Naive B cell (primary cell): ENCODE measurements at places on chromosomes 6 and 20.

DNA sequence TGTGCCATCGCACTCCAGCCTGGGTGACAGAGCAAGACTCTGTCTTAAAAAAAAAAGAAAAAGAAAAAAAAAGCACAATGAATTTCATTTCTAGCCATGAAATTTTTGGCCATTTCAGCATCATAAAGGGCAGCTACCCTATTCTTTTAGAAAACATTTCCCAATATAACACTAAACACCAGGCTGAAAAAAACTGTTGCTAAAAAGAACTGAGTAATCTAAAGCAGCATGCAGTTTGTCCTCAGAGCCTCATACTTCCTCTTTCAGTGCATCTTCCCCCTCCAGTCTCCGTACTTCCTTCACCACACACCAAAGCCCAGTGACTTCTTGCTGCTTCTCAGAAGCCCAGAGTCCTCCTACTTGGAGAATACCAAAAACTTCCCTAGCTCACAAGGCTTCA, 5.6 kb upstream of the IFNGR1 start:
- DNase-seq: peak; percentile 72

DNA sequence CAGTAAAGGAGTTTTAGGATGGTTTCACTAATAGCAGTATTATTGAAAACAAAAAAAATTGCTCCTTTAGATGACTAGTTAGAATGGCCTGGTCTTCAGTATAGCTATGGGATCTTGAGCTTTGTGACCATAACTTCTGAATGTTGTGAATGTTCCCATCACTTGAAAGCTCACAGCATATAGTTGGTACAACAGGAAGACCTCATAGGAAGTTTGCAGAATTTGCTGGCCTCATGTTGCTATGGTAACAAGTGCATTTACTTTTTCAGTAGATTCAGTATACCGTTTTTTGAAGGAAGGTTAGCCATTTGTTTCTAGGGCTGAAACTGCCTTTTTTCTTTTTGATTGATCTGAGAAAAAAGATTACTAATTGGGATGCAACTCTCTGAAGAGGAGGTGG, 8.3 kb downstream of the PHF3 start:
- peak; percentile 19 for DNase-seq

DNA sequence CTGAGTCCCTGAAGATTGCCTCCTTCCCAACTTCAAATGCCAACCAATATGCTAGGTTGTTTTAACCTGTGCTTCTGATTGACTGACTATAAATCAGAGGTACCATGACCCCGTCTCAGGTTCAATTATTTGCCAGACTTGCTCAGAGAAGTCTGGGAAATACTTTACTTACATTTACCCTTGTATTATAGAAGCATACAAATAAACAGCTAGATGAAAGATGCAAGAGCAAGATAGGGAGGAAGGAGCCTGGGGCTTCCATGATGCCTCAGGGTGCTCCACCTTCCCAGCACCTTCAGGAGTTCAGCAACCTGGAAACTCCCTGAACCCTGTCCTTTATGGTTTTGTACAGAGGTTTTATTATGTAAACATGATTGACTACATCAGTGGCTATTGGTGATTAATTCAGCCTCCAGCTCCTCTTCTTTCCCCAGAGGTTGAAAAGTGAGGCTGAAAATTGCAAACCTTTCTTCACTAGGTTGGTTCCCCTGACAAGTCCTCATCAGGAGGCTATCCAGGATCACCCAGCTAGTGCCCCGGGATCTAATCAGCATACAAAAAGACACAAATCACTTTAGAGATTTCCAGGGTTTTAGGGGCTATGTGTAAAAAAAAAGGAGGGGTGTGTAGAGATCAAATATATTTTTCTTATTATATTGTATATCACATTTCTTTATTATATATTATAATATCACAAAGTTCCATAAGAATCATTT, 547.7 kb downstream of the EPM2A start:
- DNase-seq: no peak

GRCh38 chr20:47348539-47349142, 7.9 kb downstream of the ZMYND8 start:
- no peak for DNase-seq

GRCh38 chr20:51799401-51799860, 2.9 kb downstream of the SALL4 start:
- no peak for DNase-seq

DNA sequence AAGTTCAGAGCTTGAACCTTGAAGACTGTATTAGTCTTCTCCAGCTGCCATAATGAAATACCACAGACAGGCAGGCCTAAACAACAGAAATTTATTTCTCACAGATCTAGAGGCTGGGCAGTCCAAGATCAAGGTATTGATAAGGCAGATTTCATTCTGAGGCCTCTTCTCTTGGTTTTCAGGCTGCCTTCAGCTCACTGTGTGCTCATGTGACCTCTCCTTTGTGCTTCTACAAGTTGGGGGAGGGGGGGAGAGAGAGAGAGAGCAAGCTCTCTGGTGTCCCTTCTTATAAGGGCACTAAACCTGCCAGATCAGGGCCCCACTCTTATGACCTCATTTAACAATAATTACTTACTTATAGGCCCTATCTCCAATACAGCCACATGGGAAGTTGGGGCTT, 102.6 kb upstream of the RSPO3 start:
- no peak for DNase-seq

DNA sequence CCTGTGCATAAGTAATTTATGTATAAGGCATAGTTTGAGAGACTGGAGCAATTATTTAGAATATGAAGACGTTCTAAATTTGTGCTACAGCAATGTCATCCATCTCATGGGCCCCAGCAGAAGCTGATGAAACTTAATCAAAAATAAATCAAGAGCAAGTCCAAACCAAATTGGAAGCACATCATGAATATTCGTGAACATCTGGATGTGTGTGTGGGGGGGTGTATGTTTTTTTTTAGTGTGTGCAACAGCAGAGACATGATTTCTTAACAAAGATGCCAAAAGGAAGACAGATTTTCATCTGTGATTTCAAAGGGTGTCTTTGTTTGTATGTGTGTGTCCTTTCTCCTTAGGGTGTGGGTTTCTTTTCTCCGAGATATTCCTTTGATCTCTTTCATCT, 58.9 kb downstream of the SASH1 start:
- no peak for DNase-seq

GRCh38 chr6:72621291-72622093, at the start of gene KCNQ5:
Gene KCNQ5, plus strand, starts transcription at chr6:72622064.
- DNase-seq: peak; percentile 24

DNA sequence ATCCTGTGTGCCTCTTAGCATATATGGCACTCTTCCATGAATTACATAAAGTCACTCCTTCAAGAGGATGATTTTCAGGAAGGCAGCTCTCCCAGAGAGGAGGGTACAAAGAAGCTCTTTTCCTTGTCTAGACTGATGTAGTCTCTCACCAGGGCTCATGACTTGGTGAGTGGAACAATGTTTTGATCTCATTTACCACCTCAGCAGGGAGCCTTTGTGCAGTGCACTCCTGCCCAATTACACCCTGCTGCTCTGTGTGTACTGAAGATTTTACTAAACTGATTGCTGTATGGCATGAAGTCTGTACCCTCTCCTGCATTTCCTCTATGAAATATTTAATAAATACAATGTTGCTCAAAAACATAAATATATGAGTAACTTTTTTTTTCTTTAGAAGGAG, 598.3 kb upstream of the HS3ST5 start:
- DNase-seq: no peak

DNA sequence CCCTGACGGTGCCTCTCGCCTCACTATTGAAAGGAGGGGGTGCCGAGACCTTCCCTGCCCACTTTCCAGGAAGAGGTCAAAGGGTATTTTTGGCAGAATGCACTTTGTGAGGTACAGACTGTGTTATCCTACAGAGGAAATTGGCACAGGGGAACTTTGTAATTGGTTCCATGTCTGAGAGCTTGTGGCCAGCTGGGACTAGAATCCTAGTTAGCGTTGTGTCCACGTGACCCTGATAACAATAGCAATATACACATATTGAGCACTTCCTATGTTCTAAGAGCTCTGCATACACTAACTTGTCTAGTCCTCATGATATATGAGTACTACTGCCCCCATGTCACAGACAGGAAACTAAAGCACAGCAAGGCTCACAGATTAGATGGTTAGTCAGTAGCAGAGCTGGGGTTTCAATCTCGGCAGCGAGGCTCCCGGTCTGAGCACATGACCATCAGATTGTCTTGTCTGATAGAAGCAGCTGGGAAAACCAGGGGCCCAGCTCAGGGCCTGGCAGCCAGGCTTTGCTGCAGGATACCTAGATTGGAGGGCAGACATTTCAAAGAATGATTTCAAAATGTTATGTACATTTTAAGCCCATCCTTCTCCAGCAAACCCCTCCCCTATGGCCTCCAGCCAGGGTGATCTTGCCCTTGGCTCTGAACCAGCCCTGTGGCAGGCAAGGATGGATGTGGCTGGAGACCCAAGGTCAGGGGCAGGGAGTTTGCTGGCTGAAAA, 1.4 kb downstream of the MAPK13 start:
- no peak for DNase-seq

GRCh38 chr6:10316373-10316721, 98.5 kb downstream of the TFAP2A start:
- no peak for DNase-seq

- DNase-seq: no peak
Measured at GRCh38 chr6:37704923-37705238, 7.2 kb upstream of the MDGA1 start.

GRCh38 chr20:57022306-57022705, 244.1 kb downstream of the BMP7 start:
- no peak for DNase-seq

DNA sequence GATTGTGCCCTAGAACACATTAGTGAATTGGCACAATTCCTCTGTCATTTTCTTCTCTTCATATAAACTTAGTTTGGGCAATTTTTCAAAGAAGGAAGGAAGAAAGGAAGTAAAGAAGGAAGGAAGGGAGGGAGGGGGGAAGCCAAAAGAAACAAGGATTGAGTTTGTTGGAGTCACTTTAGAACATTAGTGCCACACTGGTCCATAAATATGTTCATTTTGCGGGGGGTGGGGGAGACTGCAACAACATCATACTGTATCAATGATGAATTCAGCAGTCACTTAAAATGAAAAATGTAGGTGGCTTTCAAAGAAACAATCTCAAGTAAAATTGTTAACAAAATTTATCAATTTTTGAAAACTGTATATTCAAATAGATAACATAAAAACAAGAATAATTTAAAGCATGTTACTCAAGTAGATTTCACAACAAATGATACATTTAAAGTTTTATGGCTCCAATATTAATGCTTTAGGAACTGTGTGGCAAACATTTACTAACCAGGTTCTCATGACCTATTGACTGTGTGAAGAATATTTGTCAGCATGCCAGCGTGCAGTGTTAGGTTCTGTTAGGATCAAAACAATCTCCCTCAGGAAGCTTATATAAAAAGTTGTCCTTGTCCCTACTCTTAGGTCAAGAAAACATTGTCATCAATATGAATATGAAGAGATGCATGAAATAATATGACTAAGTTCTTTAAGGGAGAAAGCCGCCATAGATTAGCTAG, 208.1 kb upstream of the AGPAT4 start:
- DNase-seq: no peak

DNA sequence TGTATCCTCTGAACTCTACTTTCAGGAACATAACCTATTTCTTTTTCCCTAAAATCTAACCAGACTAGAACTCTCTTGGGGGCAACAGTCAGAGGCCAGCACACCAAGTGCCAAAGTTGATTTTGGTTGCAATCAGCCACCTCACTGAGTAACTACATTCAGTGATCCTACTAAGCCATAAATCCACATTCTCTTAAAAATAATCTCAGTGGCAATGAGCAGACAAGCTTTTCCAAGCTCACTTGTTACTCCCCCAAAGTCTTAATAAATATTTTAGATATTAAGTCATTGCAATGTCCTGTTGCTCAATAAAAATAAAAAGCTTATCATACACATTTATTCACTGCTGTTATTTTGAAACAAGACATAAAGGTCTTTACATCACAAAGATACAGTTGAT, 9.8 kb downstream of the RGS17 start:
- DNase-seq: no peak

- DNase-seq: no peak
Measured at GRCh38 chr20:7637184-7637583, 303.1 kb downstream of the HAO1 start.

DNA sequence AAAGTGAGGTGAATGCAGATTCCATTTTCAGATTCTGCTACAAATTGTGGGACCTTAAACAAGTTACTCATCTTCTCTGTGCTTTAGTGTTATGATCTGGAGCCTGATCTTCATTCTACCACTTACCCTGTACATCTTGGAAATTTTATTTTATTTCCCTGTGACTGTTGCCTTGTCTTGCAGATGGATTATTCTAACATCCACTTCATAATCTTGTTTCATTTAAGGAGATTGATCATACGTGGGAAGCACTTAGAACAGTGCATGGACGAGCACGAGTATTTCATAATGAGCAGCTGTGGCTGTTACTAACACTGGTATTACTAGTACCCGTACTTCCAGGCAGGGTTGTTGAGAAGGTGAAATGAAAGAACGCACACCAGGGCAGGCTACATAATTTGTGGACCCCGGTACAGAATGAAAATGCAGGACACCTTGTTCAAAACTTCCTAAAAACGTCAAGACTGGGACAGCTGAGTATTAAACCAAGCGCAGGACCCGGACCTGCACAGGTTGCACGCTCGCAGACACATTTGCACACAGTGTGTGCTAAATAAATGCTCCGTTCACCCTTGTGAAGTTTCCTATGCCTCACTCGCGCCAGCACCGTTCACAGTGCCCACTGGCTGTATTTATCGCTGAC, 535 bp upstream of the CCDC170 start:
- DNase-seq: no peak

DNA sequence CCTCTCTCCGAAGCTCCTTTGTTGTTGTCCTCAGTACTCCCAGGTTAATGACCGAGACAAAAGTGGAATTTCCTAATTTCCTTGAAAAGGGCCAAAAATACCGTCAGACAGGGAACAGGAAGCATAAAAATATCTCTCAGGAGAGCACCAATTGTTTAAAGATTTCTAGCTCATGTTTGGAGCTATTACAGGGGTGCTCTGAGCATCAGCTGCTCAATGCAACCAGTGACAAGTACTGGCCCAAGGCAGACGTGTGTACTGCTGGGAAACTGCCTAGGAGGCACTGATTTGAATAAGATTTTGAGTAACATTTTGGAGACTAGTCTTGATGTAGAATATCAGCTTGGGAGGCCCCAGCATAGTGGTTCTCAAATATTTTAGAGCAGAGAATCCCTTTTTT, 17.3 kb downstream of the LAMA4 start:
- DNase-seq: no peak

GRCh38 chr6:1024587-1024986, 287.3 kb upstream of the FOXQ1 start:
- DNase-seq: no peak

DNA sequence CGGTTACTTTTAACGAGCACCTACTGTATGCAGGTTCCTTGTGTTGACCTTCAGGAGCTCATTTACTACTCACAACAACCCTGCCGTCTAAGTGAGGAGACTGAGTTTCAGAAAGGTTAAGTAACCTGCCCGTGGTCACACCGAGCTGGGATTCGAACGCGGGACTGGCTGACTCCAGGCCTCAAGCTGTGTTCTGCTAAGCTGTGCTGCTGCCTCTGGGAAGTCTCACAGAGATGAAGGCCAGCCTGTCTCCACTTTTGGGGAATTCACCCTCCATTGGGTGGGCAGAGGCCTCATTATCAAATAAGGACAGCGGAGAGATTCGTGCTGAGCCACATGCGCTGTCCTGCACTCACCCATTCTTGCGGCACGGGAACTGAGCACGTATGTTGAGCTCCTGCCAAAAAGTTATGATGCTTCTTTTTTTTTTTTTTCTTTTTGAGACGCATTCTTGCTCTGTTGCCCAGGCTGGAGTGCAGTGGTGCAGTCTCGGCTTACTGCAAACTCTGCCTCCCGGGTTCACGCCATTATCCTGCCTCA, 25.9 kb upstream of the MYT1 start:
- DNase-seq: no peak

- peak; percentile 40 for DNase-seq
Measured at GRCh38 chr6:75283907-75284631, 523 bp downstream of the TMEM30A start.
